NCI-H2029 treated with DMSO at 0.1 percent for 48 hours (cell line): ENCODE measurements at places on chromosomes 5 and 9.

DNA sequence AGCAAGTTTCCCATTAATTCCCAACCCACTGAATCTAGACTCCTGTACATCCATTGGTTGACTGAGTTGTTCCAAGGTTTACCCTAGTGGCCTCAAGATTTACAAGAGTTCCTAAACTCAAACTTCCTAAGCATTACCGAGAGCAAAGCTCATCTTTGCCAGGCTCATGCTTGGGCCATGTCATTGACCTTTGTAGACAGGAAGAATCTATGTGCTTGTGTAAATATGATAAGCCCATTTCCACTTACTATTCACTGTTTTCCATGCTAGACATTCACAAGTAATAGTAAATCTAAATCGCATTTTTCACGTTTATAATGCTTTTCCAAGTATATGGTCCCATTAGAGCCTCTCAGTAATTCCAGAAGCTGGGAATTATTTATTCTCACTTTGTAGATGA is 534.5 kb upstream of the CLINT1 start:
- DNase-seq = no peak

- DNase-seq = no peak
These were observed 9.0 kb upstream of the IFNA5 start for GRCh38 chr9:21314152-21314551.

DNA sequence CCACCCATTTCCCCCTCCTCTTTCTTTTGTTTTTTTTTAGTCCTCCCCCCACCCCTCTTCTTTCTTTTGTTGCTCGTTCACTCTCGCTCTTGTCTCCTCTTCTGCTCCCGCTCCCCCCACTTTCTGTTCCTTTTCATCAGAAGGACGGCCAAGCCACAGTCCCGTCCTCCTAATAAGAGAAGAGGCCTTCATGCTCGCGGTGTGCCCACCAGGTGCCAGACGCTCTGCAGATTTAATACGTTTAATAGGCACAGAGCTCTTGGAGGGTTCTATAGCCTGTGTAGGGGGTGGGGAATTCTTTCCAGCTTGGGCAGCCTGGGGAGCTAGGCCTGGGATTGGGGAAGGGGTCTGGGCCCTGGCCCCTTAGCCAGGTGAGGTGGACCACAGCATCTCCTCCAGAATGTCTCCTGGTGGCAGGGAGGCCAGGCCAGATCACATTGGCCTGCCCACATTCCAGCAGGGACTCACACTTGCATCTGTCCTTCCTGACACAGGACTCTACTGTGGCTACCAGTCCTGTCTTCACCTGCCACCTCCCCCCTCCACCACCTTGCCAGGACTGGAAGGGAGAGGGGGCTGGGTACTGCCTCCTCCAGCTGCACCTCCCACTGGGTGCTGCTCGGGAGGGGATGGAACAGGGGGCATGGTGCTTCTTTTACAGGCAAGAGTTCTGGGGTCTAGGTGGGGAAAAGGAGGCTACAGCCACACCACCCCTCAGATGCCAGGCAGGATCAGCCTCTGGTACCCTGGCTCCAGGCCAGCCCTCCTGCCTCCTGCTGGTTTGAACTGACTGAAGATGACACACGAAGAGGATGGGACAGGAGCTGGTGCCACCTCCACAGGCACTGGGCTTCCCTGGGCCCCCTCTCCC is 6.1 kb upstream of the BARX1 start:
- DNase-seq = peak; percentile 50

- DNase-seq = no peak
These were observed 114.9 kb downstream of the GAPVD1 start for GRCh38 chr9:125376261-125377226.

DNA sequence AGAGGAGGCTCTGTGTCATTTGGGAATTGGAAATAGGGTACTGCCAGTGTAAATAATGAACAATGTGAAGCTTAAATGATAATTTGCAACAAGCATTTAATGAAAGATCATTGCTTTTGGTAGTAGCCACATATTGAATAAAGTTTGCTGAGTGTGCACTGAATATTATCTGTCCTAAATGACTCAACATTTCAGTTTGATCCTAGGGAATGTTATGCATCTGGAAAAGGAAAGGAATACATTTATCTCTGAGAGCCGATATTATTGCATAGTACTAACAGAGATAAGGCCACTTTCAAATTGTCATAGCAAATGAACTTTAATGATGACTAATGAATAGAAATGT is 8.7 kb upstream of the ELL2 start:
- no peak for DNase-seq

DNA sequence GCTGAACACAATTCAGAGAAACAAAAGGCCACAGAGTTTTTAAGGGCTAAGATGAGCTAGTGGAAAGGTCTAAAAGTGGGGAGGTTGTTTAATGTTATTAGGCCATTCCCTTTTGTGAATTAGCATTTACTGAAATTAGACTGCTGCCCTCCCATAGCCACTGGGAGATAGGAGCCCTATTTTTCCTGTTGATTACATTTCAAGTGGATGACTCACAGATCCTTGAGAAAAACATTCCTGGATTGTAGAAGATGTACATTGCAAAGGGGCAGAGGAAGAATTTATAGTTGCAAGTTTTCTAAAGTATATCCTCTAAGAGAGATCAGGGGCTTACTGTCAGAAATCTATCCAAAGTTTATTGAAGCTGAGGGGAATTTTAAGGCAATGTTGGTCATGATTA is 367.1 kb upstream of the IZUMO3 start:
- no peak for DNase-seq

DNA sequence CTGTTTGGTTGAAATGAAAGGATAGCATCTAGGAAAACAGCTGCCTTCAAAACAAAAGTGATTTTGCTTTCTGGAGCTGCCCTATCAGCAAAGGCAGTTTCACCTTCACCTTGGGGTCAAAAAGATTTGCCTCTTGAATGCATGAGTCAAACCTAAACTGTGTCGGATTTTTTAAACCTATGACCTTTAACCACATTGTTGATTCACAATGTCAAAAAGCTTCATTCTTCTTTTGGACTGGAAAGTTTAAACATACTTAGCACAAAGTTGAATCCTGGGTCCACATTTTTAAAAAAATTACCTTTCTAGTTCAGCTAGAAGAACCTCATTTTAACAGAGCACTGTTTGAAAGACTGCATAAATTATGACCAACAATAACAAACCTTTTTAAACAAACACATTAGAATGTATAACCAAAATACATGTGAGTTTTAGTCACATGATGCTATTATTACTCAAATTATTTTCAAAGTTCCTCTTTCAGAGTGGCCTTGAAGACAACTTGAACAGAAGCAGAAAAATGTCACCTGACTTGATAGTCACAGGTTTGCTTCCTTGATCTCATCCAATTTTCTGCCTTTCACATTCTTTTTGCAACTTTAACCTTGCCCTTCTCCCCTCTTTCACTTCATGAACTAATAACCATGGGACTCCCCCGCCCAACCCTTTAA is 109.7 kb upstream of the LHFPL2 start:
- DNase-seq = no peak

DNA sequence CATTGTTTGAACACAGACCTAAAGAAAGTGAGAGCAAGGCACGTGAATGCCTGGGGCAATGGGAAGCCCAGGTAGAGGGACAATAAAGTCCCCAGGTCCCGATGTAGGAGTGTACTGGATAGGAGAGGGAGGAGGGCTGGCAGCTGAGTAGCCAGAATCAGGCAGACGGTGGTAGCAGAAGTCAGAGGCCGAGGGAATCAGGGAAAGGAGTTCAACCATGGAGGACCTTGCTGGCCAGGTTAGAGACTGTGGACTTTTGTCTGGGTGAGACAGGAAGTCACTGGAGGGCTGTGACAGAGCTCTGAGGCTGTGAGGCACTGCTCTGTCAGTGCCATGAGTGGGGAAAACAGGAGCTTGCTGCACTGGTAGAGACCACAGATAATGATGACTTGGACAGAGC is 248.2 kb downstream of the EFNA5 start:
- no peak for DNase-seq

GRCh38 chr5:140338336-140338735 is 8.1 kb downstream of the HBEGF start:
- no peak for DNase-seq

DNA sequence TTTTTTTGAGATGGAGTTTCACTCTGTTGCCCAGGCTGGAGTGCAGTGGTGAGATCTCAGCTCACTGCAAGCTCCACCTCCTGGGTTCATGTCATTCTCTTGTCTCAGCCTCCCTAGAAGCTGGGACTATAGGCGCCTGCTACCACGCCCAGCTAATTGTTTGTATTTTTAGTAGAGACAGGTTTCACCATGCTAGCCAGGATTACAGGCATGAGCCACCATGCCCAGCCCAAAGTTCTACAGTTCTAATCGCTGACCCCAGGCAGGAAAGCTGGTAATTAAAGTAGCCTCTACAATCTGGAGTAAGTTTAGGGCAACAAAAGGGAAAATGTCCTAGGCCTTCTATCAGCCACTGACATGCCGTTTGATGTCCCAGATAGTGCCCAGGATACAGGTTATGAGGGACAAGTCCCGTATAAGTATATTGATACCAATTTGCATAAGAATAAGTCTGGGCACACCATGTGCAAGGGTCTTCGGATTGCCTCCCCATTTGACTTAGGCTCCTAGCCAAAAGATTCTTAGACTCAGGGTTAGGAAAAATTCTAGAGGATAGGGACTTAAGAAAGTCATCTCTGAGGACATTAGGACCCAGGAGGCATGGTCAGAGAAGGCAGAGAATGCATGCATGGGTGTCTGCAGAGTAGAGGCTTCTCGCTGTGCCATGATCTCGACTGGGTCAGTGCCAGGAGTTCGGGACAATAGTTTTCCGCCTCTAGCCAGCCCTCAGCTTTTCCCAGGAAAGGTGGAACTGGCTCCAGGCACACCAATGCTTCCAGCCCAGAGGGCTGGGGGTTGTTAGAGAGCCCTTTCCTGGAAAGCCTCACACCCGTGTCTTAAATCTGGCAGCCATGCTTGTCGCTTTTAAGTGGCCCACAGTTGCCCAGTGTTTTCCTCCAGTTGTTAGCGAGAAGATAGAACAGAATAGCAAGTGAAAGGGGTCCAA is 1111.1 kb downstream of the TAF11L14 start:
- DNase-seq = peak; percentile 69
